Naive B cell (primary cell): ENCODE measurements at places on chromosomes 2 and 18. TPM values are rescaled to one million over a fixed set of nuclear protein-coding genes. Genes with fewer than 3 reads are reported as not detected.

DNA sequence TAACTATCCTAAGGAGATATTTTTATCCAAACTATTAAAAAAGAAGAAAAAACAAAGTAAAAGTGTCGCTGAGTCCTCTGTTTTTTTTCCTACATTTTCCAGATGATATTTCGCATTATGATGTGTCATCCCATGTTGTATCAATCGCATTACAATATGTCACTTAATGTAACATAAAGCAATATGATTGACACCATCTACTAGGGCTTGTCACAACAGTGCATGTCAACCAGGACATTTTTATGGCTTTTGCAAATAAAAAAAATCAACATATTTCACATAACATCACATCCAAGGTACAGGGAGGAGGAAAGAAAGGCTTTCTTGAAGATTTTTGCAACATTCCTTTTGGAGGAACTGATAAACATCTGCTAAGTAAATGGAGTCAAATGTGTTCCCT is 308.9 kb downstream of the ETAA1 start:
- H3K27me3 ChIP-seq, result no peaks in the 10 kb centered on the region
- H3K4me3 ChIP-seq, result no peak overlapping the region
- H3K27ac ChIP-seq, result no peak overlapping the region
- no peaks in the 10 kb centered on the region for H3K4me1 ChIP-seq
- no peaks in the 10 kb centered on the region for H3K36me3 ChIP-seq

DNA sequence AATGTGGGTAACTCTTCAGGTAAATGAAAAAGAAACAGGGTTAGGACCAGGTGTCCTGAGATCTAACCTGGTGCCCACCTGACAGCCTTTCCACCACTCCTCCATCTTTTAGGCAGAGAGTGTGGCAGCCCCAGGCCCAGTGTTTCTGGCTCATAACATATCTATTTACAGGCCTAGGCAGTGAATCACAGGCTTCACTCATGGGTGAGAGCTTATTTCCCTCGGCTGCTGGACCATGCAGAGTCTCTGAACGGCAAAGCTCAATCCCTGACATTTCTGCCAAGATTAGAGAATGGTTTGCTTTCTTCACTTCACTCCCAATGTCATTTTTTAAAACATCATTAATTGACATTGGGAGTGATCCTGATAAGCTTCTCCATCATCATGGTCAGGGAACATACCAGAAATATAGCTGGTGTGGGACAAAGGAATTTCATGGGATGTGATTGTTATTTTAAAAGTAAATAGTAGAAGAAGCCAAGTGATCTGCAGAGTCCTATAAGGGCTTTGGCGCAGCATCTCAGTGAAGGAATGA is 323.9 kb downstream of the SETBP1 start:
- peaks cover 31% of the 10 kb centered on the region for H3K4me1 ChIP-seq
- H3K36me3 ChIP-seq, result no peaks in the 10 kb centered on the region
- H3K4me3 ChIP-seq, result no peak overlapping the region
- DNase-seq, result no peak
- no peaks in the 10 kb centered on the region for H3K27me3 ChIP-seq
- no peak overlapping the region for H3K27ac ChIP-seq

DNA sequence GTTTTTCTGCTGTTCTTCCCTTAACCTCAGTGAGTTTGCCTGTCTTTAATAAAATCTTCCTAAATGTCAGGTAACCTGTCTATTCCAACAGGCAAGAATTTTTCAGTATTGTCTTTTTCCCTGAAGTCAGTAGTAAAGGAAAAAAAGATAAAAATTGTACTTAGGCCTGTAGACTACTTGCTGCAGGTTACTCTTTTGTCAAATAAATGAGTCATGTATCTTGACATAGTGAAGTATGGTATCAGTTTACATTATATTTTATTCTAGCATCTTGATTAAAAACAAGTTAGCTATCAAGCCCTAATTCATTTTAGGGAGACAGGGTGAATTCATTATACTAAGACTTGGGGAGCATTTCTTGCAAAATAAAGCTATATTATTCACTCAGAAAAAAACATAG is 59.8 kb downstream of the ITGA4 start:
- peaks cover 17% of the 10 kb centered on the region for H3K4me1 ChIP-seq
- DNase-seq, result no peak
- peaks cover 26% of the 10 kb centered on the region for H3K36me3 ChIP-seq
- H3K27me3 ChIP-seq, result no peaks in the 10 kb centered on the region

- H3K27me3 ChIP-seq, result peaks cover 19% of the 10 kb centered on the region
- peak; percentile 49 for DNase-seq
- peak within 1 kb of the TSS; percentile 76 for H3K4me3 ChIP-seq
- H3K36me3 ChIP-seq, result no peaks in the 10 kb centered on the region
- no peak within 1 kb of the TSS for H3K27ac ChIP-seq
Measured at GRCh38 chr2:238158509-238159070, at the start of gene ERFE. Gene ERFE, plus strand, starts transcription at chr2:238158970. Its CDS starts 38 bp downstream, at chr2:238159008.

MBD1 gene
- 23.4 TPM for polyA plus RNA-seq

DNA sequence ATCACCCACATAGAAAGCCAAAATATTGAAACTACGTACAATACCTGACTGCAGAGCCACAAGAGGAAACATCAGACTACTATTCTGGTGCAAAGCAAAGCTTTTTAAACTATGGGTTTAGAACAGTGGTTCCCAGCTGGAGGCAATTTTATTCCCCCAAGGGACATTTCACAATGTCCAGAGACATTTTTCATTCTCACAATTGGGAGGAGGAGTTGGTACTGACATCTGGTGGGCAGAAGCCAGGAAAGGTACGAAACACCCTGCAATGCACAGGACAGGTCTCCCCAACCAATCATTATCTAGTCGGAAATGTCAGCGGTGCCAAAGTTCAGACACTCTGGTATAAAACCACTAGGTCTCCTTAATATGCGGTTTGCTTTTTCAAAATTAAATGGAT is 88.4 kb upstream of the ARL5A start:
- H3K4me3 ChIP-seq, result no peak overlapping the region
- peaks cover 8% of the 10 kb centered on the region for H3K4me1 ChIP-seq
- peaks cover 7% of the 10 kb centered on the region for H3K27me3 ChIP-seq
- no peak for DNase-seq

GRCh38 chr2:63837036-63837594 is 4.6 kb upstream of the UGP2 start:
- no peak overlapping the region for H3K4me3 ChIP-seq
- no peak overlapping the region for H3K27ac ChIP-seq
- no peak for DNase-seq
- no peaks in the 10 kb centered on the region for H3K27me3 ChIP-seq
- no peaks in the 10 kb centered on the region for H3K4me1 ChIP-seq

DNA sequence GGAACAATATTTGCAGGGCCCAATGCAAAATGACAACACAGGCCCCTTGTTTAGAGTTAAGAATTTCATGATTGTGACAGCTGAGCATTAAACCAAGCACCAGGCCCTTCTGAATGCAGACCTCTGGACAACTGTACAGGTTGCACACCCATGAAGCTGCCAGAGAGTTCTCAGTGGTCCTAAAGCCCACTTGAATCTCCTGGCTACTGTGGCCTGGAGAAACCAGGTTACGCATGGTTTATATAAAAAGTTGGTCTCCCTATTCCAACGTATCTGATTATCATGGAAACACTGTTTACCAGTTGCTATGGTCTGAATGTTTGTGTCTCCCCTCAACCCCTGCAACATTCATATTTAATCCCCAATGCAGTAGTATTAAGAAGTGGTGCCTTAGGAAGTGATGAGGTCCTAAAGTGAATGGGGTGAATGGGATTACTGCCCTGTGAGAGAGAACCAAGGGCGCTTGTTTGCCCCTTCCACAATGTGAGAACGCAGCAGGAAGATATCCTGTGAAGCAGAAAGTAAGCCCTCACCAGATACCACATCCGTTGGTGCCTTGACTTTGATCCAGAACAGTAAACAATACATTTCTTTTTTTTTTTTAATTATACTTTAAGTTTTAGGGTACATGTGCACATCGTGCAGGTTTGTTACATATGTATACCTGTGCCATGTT is 48.0 kb upstream of the ANXA4 start:
- peak; percentile 57 for DNase-seq
- H3K4me3 ChIP-seq, result peak overlapping the region; percentile 56
- H3K27ac ChIP-seq, result peak overlapping the region; percentile 95
- H3K4me1 ChIP-seq, result peaks cover 55% of the 10 kb centered on the region
- H3K27me3 ChIP-seq, result peaks cover 45% of the 10 kb centered on the region
- no peaks in the 10 kb centered on the region for H3K36me3 ChIP-seq
